Urinary bladder (tissue), 4 donors: ENCODE measurements at places on chromosomes 7 and 10. TPM values are rescaled to one million over a fixed set of nuclear protein-coding genes. Genes with fewer than 3 reads are reported as not detected.

The MAT1A gene
- total RNA-seq = not detected

The MCM10 gene
- 4.5 TPM for total RNA-seq

The MKI67 gene
- 17.8 TPM for total RNA-seq

The C10orf62 gene
- not detected for total RNA-seq

The LIPN gene
- total RNA-seq = not detected

The SMARCD3 gene
- 33.2 TPM for total RNA-seq

DNA sequence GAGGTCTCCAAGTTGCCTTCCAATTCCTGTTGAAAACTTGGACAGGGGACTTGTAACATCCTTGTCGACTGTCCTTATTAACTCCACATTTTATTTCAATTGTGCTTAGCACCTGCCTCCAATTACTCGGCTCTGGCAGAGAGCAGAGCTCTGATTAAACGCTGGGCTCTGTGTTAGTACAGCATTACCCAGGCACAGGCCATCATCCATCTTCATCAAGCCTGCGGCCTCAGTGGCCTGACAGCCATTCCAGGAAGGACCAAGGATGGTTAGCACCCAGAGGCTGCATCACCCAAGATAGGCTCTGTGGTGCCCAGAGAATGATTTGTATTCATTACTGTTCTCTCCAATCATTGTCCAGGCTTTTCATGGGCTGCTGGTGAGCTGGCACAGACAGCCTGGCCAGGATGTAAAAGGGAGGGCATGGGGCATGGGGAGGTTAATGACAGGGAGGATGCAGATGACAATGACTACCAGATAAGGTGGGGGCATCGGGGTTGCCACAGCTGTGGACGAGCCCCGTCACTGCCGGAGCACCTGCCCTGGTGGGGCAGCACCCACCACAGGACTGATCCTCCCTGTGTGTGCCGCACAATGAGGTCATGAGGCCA is 123.3 kb downstream of the PTPN20 start:
- no peak for DNase-seq

GRCh38 chr10:108411894-108412293 is 1247.4 kb upstream of the SORCS1 start:
- DNase-seq = no peak

DNA sequence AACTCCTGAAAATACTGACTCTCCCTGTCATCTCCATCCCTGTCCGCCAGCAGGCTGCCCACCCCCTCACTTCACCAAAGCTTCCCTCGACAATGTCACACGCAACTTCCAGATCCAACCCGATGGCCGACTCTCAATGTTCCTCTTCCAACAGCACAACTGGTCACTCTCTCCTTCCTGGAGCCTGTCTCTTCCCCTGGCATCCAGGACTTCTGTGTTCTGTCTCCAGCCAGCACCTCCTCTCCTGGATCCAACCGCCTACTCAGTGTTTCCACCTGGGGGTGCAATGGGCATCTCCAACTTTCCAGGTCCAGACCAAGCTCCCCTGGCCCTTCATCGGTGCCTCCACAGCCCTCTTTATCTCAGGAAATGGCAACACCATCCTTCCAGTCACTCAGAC is 8.6 kb downstream of the CPA5 start:
- DNase-seq = no peak

DNA sequence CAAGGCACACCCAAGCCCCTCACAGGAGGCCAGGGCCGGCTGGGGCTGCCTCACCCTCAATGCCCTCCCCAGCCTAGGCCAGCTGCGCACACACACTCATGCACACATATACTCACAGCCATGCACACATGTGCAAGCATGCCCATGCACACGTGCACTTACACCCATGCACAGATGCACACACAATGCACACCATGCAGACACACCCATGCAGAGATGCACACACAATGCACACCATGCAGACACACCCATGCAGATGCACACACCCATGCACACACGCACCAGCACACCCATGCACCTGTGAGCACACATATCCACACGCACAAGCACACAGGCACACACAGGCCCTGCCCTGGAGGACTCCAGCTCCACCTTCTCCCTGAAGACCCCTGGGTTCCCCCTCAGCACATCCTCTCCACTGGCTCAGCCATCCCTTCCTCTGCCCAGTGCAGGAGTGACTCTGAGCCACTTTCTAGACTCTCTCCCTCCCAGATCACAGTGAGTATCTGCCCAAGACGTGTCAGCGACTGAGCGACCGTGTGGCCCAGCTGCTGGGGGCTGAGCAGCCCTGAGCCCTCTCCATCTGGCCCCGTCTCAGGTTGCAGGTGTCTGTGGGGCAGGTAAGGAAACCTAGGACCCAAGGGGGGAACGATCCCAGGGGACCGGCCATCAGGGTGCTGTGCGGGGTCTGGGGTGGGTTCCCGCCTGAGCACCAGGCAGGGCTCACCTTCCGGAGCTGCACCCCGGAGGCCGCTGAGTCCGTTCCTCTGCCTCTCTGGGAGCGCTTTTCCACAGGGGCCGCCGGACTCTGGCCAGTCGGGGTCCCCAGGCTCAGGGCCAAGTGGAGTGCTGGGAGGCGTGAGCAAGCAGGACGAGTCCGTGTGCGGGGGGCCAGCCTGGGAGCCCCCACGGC is 25.8 kb downstream of the AP5Z1 start:
- DNase-seq = no peak

- no peak for DNase-seq
Observed at GRCh38 chr7:99196536-99197258, 11.2 kb downstream of the KPNA7 start.

DNA sequence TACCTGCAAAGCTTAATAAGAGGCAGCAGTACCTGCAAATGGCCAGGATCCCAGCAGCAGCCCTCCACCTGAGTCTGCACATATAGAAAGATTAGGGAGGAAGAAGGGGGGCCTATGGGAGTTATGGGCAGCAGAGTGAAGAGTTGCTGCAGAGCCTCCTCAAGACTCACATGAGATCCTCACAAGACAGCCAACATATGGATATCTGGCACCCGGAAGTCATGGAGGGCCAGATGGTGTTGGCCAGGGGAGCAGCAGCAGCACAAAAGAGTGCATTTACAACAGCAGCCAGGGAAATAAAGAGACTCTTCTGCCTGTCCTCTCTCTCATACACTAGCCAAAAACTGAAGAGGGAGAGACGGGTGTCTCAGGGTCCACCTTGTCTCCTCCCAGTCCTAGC is 4.0 kb upstream of the TAS2R40 start:
- DNase-seq = no peak

DNA sequence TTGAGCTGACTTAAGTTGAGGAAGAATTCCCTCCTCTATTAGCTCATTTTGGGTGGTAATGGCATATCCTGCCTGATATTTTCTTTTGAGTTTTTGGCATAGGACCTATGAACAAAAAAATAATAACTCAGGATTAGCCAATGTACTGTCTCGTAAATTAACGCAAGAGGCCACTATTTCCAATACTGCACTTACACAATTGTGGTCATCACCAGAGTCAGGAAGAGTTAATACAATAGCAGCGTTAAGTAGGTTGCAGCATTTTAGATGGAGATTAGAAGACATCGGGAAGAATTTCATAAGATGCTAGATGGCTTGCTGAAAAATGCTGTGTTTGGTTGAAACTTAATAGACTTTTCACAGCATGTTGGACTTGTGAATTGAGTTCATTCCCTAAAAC is 36.4 kb downstream of the ANTXRL start:
- DNase-seq = no peak

DNA sequence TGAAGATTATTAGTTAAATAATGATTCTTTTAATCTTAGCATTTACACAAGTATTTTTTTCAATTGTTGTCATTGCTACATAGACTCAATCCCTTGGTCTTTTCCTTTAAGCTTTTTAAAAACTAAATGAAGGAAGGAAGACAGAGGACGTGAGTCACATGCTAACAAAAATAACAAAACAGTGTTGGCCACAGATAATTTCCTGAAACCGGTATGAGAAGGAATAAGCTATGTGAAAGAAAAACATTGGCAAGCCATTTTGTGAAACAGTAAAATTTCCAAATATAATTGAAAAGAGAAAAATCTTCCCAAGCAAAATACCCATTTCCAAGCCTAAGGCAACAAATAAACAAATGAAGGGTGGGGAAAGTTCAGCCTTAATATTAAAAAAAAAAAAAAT is 223.0 kb downstream of the AHR start:
- DNase-seq = no peak

- DNase-seq = no peak
Observed at GRCh38 chr10:100664316-100665149, 80.8 kb upstream of the PAX2 start.

- no peak for DNase-seq
Observed at GRCh38 chr7:158375034-158375433, 212.6 kb downstream of the PTPRN2 start.

DNA sequence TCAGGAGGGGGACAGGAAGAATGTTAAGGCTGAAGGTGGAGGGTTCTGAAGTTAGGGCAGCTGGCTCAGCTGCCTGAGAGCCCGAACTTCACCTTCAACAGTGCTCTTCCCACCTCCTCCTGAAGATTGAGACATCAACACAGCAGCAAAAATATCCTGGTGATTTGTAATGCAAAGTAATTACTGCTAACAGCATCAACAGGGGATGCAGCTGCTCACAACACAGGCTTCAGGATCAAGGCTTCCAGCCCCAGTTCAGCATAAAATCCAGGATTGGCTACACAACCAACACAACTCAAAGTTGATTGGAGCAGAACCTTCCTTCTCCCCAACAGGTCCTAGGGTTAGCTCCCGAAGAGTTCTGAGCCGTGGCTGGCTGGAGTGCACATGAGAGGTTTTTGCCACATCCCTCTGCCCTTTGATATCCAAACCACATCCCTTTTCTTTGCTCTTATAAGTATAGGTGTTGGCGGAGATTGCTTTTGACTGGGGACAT is 242.4 kb downstream of the KIAA1217 start:
- DNase-seq = no peak

- DNase-seq = no peak
Observed at GRCh38 chr7:54996391-54996790, 22.4 kb upstream of the EGFR start.

DNA sequence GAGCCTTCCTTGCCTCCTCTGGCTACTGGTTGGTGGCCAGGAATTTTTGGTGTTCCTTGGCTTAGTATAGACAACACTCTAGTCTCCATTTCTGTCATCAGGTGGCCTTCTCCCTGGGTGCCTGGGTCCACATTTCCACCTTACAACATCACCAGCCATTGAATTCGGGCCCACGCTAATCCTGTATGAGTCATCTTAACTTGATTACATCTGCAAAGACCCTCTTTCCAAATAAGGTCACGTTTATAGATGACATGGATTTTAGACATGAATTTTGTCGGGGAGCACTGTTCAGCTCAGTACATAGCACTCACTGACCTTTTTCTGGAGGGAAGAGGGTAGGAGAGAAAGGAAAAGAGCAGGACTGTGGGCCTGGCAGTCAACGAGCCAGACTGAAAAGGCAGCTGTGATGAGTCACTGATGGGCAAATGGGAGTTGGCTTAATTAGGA is 39.4 kb downstream of the MMRN2 start:
- no peak for DNase-seq

DNA sequence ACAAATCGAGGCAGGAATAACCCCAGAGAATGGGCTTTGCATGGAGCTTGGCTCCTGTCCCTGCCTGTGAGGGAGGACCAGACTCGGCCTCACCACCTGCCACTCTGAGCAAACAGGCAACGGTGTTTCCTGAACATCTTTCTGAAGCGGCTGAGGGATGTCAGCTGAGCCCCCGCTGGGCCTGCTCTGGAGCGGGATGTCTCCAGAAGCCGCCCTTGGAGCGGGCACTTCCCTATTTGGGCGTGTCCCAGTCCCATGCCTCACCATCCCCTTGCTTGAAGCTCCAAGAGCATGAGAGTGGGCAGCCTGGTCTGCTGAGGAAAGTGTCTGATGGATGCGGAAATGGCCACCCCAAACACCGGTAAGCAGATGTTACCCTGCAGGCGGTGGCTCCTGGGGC is 10.2 kb downstream of the ALKBH4 start:
- no peak for DNase-seq

DNA sequence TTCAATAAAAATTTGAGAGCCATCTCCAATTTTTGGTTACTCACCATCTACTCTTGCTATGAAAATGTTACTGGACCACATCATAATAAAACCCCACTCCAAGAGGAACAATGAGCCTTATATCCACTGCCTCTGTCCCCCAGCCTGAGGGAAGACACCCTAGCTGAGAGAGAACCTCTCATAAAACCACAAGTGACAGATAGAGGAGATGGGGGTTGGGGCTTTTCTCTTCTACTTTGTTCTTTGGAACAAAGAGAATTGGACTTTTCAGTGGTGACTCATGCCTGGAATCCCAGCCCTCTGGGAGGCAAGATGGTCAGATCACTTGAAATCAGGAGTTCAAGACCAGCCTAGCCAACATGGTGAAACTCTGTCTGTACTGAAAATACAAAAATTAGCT is 27.6 kb upstream of the TAS2R16 start:
- no peak for DNase-seq

DNA sequence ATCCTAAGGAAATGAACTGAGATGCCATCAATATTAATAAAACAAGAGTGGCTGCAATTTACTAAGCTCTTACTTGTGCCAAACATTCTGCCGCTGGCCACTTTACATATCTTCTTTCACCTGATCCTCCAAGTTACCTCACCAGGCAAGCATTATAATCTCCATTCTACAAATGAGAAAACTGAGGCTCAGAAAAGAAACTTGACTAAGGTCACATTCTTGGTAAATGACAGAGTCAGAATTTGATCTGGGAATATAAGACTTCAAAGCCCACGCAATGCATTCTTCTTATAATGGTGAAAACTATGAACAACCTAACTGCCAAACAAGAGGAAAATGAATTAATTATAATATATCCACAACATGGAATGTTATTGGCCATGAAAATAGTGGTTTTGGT is 46.1 kb upstream of the SMNDC1 start:
- DNase-seq = no peak

DNA sequence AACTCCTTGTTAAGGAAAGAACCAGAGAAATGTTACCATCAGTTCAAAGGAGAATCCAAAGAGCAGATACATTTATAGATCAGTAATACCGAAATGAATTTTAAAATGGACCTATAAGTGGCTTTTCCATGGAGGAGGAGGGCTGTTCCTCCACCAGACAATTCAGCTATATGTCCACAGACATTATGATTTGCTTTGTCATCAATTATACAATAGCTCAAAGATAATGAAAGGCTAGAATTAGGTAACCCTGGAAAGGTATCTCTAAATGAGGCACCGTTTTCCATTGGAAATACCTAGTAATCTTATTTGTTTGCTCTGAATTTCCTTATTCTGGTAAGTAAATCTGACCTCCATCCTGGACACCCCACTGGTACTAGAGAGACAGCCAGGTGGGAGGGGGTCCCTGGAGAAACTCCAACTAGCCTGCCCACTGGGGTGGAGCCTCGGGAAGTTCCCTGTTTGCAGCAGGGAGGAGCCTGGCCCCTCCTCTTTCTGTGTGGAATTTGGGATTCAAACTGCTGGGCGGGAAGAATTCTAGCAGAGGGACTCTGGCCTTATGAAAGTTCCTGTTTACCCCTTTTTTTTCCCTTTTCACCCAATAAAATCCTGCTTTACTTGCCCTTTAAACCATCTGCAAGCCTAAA is 218.0 kb downstream of the PHF14 start:
- DNase-seq = no peak

- DNase-seq = no peak
Observed at GRCh38 chr10:70074971-70075370, 22.3 kb downstream of the MACROH2A2 start.

GRCh38 chr7:121954803-121955202 is 81.8 kb downstream of the PTPRZ1 start:
- no peak for DNase-seq
